ENCODE measurements at places on chromosomes 4 and X.

DNA sequence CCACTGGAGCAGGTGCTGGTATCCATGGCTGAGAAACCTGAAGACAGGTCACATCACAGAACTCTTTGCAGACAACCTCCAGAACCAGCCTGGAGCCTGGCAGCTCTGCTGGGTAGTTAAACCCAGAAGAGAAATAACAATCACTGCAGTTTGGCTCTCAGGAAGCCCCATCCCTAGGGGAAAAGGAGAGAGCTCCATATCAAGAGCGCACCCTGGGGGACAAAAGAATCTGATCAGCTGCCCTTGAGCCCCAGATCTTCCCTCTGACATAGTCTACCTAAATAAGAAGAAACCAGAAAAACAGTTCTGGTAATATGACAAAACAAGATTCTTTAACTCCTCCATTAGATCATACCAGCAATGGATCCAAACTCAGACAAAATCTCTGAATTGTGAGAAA is 823.2 kb upstream of the FRG1 start:
- DNase-seq: peak; percentile 43

DNA sequence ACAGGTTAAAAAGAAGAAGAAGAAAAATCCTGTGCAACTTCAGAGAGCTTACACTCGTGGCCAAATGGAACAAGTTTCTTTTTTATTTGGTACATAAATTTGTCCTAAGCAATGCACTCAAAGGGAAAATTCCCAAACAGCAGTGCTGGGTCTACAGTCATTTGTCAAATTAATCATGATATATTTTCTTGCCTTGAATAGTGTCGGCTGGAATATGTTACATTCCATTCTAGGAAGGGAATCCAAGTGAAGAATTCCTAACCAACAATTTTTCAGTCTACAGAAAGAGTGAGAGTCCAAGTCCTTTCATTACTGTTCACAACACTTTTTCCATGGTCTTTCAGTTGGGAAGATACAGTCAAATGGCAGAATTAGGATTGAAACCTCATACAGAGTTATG is 63.9 kb downstream of the HAND2 start:
- DNase-seq: no peak

DNA sequence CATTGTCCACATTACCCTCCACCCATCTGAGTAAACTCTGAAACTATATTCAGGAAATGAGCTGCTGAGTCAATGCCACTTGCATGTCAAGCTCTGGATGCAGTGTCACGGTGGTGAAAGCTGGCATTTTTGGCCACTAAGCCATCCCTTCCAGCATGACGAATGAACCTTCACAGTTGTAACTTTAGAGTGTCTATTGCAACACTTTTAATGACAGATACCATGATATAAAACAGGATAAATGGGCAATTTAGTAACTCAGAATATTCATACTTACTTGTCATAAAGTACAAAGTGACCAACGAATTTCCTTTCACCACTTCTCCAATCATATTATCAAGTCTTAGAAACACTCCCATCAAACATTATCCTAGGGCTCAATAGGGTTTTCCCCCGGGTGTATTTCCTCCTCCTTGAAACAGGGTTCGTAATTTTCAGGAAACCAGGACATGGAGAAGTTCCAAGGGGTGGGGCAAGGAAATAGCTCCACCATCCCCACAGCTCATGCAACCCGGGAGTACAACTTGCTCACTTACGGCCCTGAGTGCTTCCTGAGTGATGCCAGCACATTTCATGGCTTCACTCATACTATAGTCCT is 73.1 kb downstream of the MTHFD2L start:
- no peak for DNase-seq

DNA sequence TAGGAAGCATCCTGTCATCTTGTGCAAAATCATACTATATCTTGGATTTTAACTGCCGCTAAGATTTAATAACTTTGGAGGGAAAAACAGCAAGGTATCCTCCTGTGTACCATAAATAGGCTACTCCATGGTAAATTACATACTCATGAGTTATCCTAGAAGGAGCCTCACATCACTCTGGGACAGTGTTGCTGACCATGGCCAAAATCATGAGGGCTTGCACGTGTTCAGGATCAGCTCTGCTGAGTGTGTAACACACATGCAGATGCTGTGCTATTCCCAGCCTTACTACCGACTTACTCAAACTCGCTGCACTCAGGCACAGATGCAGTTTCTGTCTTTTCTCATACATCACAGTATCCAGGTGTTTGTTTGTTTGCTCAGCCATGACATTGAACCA is 56.6 kb downstream of the DKK2 start:
- no peak for DNase-seq

GRCh38 chr4:114015444-114015899 is 36.0 kb upstream of the ARSJ start:
- no peak for DNase-seq

- no peak for DNase-seq
Observed at GRCh38 chr4:110867981-110868720, 245.3 kb upstream of the PITX2 start.

GRCh38 chr4:174604198-174604597 is 81.9 kb upstream of the HPGD start:
- no peak for DNase-seq

- no peak for DNase-seq
Observed at GRCh38 chrX:35700121-35700520, 98.0 kb upstream of the MAGEB16 start.

DNA sequence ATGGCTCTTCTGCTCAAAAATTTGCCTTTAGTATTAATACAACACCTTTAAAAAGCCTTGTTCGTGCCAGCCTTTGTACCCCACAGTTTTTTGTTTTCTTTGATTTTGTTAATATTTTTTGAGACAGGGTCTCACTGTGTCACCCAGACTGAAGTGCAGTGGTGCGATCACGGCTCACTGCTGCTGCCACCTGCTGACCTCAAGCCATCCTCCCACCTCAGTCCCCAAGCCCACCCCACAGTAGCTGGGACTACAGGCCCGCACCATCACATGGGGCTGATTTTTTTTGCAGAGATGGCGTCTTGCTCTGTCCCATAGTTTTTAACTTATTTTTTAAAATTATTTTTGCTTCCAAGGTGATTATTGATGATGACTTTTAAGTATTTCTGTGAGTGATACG is 134.0 kb downstream of the HTR2C start:
- peak; percentile 7 for DNase-seq

Measured in H7 (cell line).